SJCRH30 (cell line): ENCODE measurements at places on chromosomes 2 and 18.
A peak's percentile ranks its signal among the peaks of the same experiment; 100 is the strongest.

DNA sequence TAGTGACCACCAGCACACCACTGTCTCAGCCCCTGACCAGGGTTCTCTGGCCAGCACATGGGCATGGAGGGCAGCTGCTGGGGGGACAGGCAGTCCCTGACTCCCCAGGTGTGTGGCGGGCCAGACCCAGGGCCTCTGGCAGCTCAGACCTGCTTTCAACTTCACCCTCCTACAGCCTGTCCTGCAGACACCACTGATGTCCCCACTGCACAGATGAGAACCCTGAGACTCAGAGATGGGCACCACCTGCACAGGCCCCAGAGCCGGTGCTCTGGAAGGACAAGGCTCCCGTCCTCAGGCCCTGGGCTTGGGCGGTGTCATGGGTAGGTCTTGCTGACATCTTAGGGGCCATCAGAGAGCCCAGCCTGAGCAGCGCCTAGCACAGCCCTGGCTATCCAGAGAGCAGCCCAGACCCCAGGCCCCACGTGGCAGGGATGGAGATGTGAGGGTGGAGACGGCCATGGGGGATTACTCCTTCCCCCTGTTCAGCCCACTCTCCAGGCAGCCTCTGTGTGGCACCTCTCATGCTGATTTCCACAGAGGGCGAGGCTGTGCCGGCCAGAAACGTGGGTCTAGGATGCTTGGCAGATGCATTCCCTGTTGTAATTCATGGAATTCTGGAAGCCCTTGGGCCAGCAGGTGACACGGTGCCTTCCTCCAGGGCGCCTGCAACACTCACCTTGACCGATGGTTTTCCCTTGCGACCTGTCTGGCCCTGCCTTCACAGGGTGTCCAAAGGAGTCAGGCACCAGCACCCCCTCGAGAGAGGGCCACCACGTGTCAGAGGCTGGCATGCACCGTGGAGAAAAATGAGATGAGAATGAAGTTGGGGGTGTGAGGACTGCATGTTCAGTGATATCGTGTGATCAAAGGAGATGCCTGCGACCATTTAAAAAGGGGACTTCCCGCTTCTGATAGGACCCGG is 61.2 kb upstream of the GLI2 start:
- DNase-seq: no peak

DNA sequence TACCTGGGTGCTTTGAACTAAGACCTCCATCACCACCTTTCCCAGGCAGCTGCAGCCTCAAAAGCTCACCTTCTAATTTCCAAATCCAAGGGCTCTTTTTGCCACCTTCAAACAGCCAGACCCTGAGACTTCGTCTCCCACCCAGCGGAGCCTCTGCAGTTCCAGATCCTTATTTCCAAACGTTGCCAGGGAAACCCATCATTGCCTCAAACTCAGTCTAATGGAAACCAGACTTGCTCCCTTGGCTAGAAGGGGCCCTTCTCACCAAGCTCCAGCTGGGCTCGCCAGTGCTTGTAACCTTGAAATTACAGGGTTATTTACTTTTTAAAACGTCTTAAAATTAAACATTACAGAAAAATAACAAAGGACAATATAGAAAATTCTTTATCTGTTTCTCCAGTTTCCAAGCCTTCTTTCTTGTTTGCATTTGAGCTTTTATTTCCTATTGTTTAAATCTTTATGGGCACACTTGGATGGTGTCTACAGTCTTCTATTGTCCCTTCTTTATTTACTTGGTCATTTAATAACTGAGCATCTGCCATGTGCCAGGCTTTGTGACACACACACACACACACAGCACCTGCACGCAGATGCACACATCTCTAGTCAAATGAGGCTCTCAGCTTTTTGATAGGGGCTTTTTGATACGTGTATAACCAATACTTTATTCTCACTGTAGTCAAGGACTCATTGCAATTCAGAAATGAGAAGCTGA is 36.1 kb downstream of the TRPM8 start:
- no peak for DNase-seq

DNA sequence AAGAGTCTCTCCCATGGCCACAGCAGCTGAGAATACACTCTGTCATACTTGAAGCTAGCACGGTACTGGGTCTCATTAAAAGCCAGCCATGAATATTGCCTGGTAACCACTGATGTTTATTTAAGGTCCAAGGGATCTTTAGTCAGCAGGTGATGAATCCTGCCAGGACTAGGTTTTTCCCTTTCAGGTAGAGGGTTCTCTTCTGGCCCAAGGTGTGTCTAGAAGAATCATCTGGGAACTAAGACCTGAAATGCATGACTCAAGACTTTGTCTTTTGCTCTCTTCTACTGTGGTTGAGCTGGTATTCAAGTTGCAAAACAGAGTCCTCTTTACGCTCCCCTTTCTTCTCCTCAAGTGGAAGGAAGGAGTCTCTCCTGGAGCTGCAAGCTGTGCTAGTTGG is 400.5 kb upstream of the FSIP2 start:
- DNase-seq: no peak

DNA sequence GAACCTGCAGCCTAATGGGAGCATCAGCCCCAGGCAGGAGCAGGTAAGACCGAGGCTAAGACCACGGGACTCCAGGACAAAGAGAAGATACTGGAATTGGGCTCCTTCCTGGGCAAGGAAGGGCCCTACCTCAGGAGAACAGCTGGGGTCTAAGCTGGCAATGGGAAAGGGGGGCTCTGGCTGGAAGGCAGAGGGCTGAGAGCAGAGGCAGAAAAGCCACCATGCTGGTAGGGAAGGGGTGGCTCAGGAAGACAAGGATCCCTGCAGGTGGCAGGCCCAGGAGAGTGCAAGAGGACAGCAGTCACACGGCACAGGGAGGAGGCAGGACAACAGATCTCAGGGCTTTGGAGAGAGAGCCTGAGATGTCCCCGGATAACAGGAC is 203.5 kb downstream of the NDUFA10 start:
- no peak for DNase-seq

GRCh38 chr2:63364866-63365265 is 223.4 kb downstream of the WDPCP start:
- peak; percentile 16 for DNase-seq

- DNase-seq: no peak
These were observed 184.7 kb downstream of the MYCN start for GRCh38 chr2:16124881-16125613.

DNA sequence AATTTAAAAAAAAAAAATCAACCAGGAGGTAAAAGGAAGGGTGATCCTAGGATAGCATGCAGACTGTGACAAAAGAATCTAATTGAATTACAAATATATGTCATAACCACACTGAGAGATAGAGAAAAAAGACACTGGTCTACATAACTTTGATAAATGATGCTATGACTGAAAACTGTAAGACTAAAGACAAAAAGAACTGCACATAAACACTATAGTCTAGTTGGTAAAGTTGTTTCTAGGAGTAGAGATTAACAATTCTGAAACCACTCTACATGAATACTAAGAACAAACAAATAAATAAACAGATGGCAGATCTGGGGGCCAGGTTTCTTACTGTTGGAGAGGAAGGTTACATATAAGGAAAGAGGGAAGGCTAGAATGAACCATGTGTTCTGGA is 14.6 kb upstream of the CHAC2 start:
- no peak for DNase-seq
